NCI-H774 (cell line): ENCODE measurements at places on chromosomes 1 and 21.

- DNase-seq = no peak
Measured at GRCh38 chr1:220222939-220223338, 49.3 kb downstream of the RAB3GAP2 start.

DNA sequence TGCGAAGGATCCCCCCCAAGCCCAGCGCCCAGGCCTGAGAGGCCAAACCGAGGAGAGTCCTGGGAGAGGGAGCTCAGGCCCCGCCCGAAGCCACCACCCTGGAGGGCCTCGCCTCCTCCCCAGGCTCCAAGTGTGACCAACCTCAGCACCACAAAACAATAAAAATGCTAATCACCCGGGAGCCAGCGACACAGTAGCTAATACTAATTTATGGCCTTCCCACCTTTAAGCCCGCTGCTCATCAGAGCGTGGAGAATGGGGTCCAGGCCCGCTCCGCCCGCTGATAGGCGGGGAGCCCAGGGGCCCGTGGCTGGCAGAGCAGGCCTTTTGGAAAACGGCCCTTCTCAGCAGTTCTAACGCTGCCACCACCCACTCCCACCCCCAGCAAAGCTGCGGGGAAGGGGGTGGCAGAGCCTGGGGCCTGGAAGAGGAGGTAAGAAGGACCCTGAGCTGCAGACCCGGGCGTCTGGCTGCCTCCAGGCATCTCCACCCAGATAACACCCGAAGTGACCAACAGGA is 20.4 kb upstream of the TAS1R2 start:
- no peak for DNase-seq

- no peak for DNase-seq
Measured at GRCh38 chr1:85258536-85259117, 835 bp downstream of the C1orf52 start.

GRCh38 chr21:35838350-35838749 is 222.0 kb downstream of the SETD4 start:
- DNase-seq = no peak

- DNase-seq = no peak
Measured at GRCh38 chr1:204578867-204579664, 62.9 kb downstream of the MDM4 start.

GRCh38 chr1:151504759-151505158 is 6.4 kb upstream of the CGN start:
- no peak for DNase-seq

DNA sequence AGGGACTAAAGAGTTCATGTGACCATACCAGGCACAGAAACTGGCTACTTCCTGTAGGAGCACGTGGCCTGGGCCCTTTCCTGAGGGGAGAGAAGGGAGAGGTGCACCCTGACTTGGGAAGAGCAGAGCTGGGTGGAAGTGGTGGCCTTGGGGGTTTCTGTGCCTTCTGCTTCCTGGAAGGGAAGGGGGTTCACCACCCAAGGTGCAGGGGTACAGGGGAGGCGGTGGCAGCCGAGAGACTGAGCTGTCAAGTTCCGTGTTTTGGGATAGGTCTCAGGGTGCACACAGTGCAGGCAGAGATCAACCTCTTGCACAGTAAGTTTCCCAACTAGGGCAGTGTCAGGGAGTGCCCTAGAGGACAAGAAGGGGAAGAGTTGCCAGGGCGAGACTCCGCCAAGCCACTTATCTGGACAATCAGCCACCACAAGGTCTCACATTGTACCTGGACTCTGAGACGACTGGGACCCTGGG is 10.1 kb downstream of the HECTD3 start:
- no peak for DNase-seq

DNA sequence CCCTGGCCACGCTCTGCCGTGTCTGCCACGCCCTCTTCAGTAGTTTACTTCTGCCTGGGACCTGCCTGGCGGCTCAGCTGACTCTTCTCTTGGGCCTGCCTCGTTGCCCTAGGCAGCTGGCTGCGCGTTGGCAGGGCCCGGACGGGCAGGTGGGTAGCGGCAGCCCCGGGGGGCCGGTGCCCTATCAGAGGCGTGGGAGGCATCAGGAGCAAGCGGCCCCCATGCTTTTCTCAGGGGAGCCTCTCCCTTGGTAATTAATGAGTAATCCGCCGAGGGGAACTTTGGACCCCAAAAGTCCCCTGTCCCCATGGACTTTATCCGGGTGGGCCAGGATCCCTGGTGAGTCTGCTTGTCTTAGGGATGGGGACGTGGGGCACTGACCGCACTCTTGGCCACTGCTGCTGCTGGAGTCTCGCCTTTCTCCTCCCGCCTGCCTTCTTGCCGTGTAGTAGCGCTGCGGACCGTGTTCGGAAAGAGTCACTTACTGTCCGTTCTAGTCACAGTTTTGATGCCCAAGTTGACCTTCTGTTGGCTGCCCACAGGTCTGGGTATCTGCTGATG is 22.7 kb downstream of the SKI start:
- no peak for DNase-seq

DNA sequence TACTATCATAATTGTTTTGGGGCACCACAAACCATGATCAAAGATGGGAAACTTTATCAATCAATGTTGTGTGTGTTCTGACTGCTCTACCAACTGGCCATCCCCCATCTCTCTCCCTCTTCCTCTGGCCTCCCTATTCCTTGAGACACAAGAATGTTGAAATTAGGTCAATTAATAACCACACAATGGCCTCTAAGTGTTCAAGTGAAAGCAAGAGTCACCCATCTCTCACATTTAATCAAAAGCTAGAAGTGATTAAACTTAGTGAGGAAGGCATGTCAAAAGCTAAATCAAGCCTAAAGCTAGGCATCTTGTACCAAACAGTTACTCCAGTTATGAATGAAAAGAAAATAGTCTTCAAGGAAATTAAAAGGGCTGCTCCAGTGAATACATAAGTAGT is 390.3 kb upstream of the NFIA start:
- no peak for DNase-seq

- no peak for DNase-seq
Measured at GRCh38 chr21:28742527-28742926, 250.2 kb downstream of the LTN1 start.

DNA sequence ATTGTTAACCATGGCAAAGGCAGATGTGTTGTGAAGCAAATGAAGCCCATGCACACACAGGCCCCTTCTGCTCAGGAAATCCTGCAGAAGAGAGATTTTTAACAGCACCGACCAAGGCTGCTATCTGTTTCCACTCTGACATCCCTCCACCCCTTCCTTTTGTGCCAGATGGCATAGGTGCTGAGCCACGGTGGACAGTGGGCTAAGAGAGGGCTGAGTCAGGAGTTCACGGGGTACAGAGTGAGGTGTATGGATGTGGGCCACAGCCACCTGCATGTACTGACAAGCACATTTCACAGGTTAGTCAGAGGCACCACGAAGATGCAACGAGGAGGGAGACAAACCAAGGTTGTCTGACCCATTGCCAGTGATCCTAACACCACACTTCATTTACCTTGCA is 9.5 kb downstream of the RSPH1 start:
- no peak for DNase-seq

- no peak for DNase-seq
Measured at GRCh38 chr1:45585110-45585426, 1.2 kb downstream of the NASP start.

DNA sequence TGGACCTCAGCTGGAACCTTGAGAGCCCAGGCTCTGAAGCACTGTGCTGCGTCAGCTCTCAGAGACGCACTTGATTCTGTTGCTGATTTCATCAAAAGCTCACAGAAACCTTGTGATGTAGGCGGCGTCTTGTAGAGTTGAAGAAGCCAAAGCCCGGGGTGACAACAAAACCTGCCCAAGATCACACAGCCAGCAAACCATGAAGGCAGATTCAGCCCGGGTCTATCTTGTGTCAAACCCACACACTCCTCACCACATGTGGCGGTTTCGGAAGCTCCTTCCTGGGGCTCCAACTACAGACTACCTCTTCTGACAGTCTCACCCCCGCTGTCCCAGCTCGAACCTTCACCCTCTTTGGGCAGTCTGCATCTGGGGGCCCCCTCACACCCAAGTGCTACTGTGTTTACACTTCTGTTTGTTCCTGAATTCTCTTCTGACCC is 50.4 kb downstream of the TENT5C start:
- DNase-seq = no peak

DNA sequence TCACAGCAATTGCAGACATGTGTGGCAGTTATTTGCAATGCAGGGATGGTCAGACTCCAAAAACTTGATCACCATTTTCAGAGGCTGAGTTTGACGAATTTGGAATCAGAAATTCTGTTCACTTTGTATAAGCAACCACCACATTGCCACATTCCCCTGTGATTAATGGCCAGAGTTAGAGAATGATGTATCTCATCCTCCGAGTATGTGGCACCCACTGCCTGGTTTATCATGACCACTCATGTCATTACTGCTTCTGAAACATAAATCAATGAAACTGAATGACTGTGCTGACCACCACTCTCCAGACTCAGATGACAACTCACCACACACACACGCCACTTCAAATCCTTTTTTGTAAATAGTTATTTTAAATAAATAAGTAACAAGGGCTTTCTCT is 66.6 kb upstream of the CACHD1 start:
- no peak for DNase-seq

- DNase-seq = no peak
Measured at GRCh38 chr1:184891440-184891839, 82.9 kb downstream of the NIBAN1 start.
